ENCODE measurements at places on chromosomes 2 and 18.
A peak's percentile ranks its signal among the peaks of the same experiment; 100 is the strongest.

DNA sequence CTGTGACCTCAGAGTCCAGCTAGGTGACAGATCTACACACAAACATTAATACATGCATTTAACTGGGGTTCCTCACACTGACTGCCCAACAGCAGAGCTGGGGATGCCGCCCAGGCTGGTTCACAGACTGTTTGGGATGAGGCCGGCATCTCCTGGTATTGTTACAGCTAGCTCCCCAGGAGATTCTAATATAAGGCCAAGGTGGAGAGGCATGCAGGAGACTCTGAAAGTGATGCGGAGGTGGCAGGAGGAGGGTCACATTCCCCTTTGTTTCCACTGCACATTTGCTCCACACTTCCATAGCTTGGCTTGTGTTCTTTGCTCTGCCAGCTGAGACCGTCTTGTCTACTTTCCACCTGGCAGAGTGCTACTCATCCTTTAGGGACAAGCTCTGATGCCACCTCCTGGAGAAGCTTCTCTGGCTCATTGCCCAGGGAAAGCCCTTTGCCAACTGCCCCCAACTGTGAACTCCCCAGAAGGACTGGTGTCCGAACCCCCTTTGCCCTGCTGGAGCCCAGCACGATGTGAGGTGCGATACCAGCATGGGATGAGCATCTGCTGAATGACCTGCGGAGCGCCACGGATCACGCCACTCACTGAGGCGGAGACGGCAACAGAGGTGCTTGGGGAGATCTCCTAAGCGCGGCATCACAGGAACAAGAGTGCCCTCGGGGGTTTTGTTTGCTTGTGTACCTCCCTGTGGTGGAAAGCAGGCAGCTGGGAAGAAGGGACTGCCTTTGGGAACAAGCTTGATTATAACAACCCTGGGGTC is 88.8 kb downstream of the UXS1 start:
- no peak for DNase-seq

DNA sequence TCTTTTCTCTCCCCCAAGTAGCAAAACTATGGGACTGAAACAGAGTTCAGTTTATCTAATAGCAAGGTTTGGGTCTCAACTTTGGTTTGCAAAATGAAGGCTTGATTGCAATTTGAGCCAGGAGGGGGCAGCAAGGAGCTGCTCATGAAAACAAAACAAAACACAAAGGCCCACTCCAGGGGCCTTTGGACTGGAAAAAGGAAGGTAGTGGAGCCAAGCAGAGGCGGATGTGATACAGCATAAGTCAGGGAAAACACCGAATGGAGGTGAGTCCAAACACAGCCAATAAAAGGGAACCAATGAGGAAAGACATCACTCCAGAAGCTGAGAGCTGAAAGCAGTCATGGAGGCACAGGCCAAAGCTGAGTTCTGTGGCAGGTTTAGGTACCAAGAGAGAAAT is 799.7 kb upstream of the ACVR2A start:
- no peak for DNase-seq

GRCh38 chr2:12935796-12936195 is 219.1 kb downstream of the TRIB2 start:
- no peak for DNase-seq

DNA sequence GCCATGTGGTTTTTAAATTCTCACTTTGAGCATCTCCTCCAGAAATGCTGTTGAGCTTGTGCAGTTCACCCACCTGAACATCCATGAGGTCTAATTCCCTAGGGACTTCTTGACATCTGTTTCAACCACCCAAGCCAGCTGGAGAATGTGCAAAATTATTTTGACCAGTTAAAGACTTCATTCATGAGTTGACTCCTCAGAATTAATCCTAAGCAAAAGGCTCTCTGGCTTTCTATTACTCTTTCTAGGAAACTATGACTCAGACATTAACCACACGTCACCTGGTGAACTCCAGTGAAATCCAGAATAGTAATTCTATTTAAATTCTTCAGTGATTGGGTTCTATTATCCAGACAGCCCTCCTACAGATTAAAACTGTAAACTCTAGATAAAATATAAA is 247.5 kb downstream of the NBAS start:
- DNase-seq = no peak

DNA sequence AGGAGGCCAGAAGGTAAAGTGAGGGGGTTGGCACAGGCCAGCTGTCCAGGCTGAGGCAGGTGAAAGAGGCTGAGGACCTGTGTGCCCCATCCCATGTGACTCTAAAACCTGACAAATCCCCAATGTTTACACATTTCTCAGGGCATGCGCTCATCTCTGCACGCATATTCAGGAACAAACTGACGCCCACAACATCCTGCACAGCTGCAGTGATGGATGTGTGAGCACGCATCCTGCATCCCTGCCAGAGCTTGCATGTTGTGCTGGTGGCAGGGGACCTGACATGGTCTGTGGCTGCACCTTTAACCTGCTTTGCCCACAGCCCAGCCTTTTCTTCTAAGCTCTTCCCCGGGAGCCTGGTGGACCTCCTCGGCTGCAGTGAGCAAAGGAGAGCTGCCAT is 83.1 kb downstream of the FBXO15 start:
- no peak for DNase-seq

GRCh38 chr2:66925128-66925527 is 472.0 kb upstream of the ETAA1 start:
- DNase-seq = no peak

DNA sequence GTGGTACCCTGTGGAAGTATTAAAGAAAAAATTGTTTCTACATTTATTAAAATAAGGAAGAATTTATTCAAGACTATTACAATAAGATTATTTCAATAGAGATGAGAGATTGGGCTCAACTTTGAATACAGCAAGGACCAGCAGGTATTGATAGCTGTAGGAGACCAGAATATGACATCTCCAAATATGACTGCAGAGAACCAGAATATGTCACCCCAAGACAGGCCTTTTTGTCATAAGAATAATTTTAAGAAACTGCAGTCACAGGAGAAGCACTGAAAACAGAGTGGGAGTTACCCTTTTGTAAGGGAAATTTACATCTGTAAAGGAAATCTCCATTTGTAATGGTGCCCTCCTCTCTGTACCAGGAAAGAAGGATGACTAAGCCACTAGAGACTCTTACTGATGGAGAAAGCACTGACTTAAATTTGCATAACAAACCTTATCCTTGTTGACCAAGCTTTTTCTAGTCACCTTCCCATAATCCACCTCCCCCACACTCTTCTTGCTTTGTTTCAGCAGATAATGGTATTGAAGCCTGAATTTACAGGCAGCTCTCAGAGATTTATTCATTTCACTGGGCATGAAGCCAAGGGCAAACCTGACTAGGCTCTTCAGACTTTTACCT is 145.1 kb upstream of the RMP24 start:
- no peak for DNase-seq

DNA sequence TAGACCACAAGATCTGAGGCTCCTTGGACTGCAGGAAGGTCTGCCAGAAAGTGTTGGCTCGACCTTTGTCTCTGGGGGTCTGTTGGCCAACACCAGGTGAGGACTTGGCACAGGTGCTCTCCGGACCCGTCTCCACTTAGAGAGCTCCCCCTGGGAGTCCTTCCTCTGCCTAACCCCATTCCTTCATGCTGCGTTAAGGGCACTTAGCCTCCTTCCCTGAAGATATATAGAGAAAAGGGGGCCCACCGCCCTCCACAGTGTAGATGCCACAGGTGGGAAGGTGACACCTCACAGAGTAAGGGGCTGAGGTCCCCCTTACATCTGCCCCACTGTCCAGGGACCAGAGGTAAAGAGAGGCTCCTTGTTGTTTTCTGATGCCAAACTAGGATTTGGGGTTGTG is 8.2 kb downstream of the IGFBP5 start:
- no peak for DNase-seq

- DNase-seq = no peak
Observed at GRCh38 chr18:76530846-76531245, 35.8 kb upstream of the ZNF516 start.

GRCh38 chr2:44459739-44460138 is 98.0 kb downstream of the CAMKMT start:
- no peak for DNase-seq

GRCh38 chr2:112216167-112216566 is 38.7 kb downstream of the ZC3H8 start:
- no peak for DNase-seq

- peak; percentile 64 for DNase-seq
Observed at GRCh38 chr2:156333951-156334495, 1.5 kb upstream of the NR4A2 start.

- DNase-seq = no peak
Observed at GRCh38 chr2:15825276-15825980, 114.9 kb upstream of the MYCN start.

DNA sequence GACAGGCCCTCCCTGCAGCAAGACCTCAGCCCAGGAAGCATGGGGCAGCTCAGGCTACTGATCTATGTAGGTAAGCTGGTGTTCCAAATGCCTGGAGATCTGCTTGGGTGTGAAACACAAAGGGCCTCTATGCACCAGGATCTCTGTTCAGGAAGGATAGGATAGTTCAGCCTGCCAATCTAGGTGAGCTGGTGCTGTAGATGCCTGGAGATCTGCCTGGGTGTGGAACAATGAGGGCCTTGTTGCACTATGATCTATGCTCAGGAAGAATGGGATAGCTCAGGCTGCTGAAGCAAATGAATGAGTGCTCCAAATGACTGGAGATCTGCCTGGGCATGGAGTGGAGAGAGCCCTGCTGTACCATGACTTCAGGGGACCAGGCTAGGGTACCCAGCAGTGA is 48.9 kb upstream of the MYL1 start:
- no peak for DNase-seq

DNA sequence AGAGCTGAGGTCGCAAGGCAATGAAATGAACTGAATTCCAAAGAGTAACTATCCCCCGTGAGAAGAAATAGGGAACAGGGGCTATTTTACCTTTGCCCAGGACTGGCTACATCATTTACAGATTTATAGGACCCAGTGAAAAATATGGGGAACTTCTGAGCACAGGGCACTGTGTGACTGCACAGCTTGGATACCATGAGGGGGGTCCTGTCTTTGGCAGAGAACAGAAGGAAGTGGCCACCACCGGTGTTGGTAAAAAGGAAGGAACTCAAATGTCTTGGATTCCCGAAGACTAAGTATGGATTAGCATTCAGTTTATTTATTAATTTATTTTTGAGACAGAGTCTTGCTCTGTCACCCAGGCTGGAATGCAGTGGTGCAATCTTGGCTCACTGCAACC is 119.6 kb downstream of the B3GNT2 start:
- no peak for DNase-seq

- DNase-seq = no peak
Observed at GRCh38 chr2:15159206-15159605, 401.9 kb downstream of the NBAS start.

DNA sequence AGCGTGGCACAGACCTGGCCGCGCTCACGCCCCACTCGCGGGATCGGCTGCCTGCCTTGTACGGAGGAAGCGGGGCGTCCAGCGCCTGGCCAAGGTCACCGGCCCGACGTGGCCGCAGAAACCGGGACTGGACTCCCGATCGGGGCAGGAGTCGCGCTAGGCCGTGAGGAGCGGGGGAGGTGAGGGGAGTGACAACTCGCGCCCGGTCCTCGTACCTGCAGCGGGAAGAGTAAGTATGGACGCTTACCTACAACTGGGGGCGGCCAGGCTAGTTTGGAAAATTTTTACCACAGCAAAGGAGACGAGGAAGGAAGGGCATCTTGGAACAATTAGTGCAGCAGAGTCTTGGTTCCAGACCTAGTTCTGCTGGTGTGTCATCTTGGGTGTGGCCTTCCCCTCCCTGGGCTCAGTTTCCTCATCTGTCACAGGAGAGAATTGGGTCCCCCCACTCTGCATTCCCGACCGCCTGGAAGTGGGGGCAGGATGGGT is 693 bp downstream of the UBE2F start:
- DNase-seq = no peak

- no peak for DNase-seq
Observed at GRCh38 chr2:67713376-67713775, 316.2 kb downstream of the ETAA1 start.

DNA sequence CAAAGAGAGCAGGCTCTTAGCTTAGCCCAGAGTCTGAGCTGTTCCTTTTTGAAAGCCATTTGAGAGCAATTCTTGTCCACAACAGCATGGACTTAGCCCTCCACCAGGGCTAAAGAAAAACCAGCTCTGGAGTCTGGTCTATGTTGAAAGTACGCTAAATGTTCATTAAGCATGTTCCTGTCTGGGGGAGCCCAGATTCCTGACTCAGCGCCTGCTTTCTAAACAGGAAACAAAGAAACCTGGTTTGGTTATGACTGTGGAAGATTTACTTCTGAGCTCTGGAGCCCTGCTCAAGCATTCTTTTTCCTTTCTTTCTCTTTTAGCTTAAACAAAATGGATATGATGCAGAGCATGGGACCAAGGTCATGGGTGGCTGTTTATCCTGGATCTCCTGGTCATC is 279.8 kb downstream of the RBM43 start:
- DNase-seq = no peak

GRCh38 chr2:202355993-202356505 is 20.1 kb upstream of the BMPR2 start:
- DNase-seq = no peak

DNA sequence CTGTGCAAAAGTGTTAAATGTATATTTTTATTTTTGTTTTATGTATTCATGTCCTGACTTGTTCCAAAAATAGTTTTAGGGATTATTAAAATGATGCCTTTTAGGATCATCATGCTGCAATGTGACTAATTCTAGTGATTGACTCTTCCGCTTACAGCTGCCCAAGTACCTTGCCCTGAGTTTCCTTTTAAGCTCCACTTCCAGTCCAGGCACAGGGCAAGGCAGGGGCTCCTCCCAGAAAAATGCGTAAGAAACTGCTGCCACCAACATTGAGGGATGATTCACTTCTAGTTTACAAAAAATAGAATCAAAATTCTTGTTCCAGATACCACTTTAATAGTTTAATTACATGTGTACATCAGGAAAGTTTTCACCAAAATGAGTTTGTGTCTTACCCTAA is 116.4 kb downstream of the IRS1 start:
- DNase-seq = no peak

DNA sequence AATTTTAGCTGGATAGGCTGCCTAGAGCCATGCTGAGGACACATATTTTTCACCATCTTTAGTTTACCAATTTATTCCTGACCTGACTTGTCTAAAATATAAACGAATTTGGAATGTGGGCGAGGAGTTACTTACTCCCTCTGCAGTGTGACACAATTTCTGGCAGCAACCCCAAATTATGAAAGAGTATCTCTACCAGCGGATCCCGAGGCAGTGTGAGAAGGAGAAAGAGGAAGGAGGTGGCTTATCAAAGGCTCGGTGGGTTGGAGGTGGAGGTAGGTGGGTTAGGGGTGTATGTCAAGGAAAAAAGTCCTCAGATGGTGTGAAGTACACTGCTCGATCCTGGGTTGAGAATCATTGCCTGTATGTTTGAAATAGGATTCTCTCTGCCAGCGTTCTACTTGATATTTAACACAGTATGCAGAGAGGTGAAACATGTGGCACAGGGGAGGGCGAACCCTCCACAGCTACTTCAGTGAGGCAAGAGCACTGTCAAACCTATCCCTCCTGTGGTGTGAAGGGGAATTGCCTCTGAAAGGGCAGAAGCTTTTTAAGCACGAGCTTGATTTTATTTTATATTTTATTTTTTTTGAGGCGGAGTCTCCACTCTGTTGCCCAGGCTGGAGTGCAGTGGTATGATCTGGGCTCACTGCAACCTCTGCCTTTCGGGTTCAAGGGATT is 76.0 kb downstream of the RFTN2 start:
- no peak for DNase-seq

GRCh38 chr2:102278720-102279390 is 32.5 kb upstream of the IL1RL1 start:
- no peak for DNase-seq

- no peak for DNase-seq
Observed at GRCh38 chr2:3838348-3838747, 135.0 kb downstream of the DCDC2C start.

GRCh38 chr2:3176869-3177255 is 200.8 kb downstream of the EIPR1 start:
- no peak for DNase-seq

GRCh38 chr2:155815851-155816250 is 516.7 kb downstream of the NR4A2 start:
- no peak for DNase-seq

Data from stimulated activated CD8-positive, alpha-beta memory T cell treated with anti-CD3 and anti-CD28 coated beads, Interleukin-2, amount 100 ng/mL, for 1 hour (primary cell).